ENCODE measurements at places on chromosomes 16 and 17.

- DNase-seq, result no peak
Measured at GRCh38 chr16:66714654-66715307, 18.2 kb upstream of the CMTM4 start.

DNA sequence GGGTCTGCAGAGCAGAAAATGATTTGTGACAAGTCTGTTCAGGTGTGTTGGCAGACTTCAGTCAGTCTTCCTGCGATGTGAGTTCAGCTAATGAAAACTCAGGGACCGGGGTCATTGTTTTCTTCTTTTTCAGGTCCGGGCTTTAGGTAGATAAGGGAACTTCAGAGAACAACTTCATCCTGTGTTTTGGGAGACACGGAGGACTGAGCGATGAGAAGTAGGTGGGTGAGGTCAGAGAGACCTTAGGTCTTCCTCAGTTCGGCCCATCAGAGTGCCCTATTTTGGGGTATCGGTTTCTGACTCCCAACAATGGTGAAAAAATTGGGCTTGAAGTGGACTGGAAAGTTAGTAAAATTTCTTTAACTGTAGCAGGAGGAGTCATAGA is 88.9 kb upstream of the ATF7IP2 start:
- DNase-seq, result no peak

DNA sequence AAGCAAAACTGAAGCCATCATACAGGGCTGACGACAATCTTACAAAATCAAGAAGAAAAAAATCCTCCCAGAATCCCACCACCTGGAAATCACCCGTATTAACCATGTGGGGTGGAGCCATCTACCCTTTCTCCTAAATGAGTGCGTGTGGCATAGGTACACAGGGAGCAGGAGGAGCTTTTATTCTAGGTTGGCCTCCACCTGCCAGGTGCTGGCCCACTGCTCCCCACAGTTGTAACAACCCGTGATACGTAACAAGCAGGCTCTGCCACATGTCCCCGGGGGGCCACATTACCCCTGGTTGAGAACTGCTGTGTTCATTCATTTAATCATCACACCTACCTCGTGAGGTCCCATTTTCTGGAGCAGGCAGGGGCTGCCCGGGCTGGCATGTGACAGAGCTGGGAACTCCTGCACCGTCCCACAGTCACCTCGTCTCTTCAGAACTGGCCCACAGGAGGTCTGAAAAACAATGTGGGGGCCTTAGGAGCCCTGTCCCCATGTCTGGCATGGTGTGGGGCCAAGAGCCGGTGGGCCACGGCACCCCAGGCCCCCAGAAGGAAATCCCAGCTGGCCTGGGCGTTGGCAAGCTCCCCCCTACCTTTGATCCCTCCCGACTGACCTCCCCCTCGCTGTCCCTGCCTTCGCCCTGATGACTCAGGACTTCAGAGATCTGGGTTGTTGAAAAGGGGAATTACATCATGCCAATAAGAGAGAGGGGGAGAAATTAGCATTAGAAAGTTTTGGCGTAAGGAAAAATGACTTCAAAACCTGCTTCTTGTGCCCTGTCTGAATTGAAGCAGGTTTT is 12.9 kb downstream of the CMIP start:
- no peak for DNase-seq

DNA sequence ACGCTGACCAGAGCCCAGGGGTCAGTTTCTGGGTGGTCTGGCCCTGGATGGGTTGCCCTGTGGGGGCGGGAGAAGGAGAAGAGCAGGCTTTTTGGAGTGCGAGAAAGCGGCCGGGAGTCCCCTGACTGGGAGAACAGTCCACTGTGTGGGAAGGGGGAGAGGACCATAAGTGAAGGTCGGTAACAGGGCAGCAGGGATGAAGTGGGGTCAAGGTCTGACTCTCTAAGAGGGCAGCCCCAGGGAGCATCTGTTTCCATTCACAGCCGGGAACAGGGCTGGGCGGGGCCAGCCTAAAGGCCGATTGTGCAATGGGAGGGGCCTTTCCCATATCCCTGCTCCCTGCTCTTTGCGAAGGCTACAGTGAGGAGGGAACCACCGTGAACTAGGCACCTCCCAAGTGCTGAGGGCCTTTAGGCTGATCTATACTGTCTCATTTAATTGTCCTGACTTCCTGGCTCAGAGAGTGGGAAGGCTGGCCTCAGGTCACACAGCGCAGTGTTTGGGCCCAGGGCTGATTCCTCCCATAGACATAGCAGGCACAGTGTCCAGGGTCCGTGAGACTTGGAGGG is 10.4 kb upstream of the WFDC1 start:
- no peak for DNase-seq

DNA sequence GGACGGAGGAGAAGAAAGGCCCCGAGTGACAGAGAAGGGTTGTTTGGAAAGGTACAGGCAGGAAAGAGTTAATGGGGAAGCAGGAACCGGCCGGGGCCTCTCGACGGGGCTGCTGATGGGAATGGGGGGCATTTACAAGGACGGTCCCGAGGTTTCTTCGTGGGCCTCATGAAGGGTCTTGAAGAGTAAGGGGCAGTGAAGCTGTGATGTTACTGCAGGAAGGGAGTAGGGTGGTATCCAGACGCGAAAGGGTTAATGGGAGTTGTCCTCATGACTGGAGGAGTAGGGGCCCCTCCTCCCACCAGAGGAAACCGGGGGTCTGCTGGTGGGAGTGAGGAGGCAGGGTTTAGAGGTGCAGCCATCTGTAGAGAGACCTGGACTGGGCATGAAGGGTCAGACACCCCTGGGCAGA is 481 bp downstream of the PDK2 start:
- DNase-seq, result no peak

- no peak for DNase-seq
Measured at GRCh38 chr17:76796081-76796480, 58.2 kb downstream of the MFSD11 start.

- no peak for DNase-seq
Measured at GRCh38 chr17:44362459-44362948, 1.1 kb downstream of the FAM171A2 start.

GRCh38 chr17:8997994-8998628 is 23.2 kb upstream of the NTN1 start:
- DNase-seq, result peak; percentile 89

DNA sequence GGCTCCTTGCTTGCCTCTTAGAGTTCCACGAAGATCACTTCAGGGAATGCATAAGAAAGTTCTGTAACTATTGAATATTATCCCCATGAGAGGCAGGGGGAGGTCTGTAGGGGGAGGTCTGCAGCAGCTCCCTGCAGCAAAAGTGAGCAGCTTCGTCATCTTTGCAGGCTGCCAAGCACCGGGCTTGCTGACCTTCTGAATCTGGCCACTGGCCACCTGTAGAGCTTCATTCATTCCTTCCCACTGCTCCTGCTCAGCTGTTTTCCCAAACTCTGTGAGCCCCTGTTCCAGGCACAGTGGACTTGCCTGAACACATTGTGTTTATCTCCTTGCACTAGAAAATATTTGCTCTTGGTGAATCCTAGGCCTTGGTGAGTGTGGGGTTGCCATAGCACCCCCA is 443.3 kb downstream of the HAPSTR1 start:
- no peak for DNase-seq

GRCh38 chr17:12683299-12683698 is 17.6 kb downstream of the MYOCD start:
- DNase-seq, result no peak

DNA sequence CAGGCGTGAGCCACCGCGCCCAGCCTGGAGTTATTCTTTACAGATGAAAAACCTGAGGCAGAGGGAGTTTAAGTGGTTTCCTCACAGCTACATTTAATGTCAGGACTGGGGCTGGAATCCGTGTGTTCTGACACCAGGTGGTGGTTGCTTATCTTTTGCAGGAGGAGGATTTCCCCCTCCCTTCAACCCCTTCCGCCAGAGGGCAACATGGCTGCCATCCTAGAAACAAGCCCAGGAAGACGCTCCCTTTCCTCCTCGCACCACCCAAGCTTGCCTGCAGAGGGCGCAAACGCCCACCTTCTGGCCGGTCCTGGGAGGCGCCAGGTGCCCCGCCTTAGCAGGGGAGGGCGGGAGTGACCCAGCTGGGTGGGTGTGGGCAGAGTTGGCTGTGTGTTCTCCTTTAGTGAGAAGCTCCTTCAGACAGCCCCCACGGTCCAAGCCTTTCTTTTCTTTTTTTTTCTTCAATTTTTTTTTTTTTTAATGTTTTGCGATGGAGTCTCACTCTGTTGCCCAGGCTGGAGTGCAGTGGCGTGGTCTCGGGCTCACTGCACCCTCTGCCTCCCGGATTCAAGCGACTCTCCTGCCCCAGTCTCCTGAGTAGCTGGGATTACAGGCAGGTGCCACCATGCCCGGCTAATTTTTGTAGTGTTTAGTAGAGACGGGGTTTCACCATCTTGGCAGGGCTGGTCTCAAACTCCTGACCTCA is 9.9 kb upstream of the RAP1GAP2 start:
- DNase-seq, result peak; percentile 96

GRCh38 chr16:65657556-65657955 is 535.7 kb upstream of the CDH11 start:
- no peak for DNase-seq

GRCh38 chr17:79150035-79150733 is 75.6 kb downstream of the ENGASE start:
- no peak for DNase-seq

GRCh38 chr16:71351558-71351901 is 7.0 kb upstream of the CALB2 start:
- DNase-seq, result no peak

GRCh38 chr17:59830007-59830630 is 62.6 kb downstream of the TUBD1 start:
- peak; percentile 61 for DNase-seq

- DNase-seq, result no peak
Measured at GRCh38 chr17:19399750-19400450, 11.1 kb upstream of the RNF112 start.

DNA sequence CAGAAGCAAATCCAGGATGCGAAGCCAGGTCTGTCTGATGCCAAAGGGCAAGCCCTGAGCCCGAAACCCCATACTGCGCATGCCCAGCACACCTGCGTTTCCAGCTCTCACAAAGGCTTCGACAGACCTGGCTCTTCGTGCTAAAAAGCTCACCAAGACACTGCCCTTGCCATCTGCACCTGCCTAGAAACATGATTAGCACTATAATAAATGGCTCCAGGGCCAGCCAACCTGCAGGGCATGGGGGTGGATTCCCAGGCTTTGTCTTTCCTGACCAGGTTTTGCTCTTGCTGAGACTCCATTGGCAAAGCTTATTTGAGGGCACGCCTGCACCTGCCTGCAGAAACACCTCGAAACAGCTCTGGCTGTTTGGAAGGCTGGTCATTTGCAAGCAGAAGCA is 14.4 kb upstream of the PLD6 start:
- no peak for DNase-seq

GRCh38 chr17:1203111-1203966 is 23.6 kb upstream of the ABR start:
- peak; percentile 72 for DNase-seq

GRCh38 chr17:75109046-75109406 is 743 bp upstream of the ARMC7 start:
- peak; percentile 40 for DNase-seq

DNA sequence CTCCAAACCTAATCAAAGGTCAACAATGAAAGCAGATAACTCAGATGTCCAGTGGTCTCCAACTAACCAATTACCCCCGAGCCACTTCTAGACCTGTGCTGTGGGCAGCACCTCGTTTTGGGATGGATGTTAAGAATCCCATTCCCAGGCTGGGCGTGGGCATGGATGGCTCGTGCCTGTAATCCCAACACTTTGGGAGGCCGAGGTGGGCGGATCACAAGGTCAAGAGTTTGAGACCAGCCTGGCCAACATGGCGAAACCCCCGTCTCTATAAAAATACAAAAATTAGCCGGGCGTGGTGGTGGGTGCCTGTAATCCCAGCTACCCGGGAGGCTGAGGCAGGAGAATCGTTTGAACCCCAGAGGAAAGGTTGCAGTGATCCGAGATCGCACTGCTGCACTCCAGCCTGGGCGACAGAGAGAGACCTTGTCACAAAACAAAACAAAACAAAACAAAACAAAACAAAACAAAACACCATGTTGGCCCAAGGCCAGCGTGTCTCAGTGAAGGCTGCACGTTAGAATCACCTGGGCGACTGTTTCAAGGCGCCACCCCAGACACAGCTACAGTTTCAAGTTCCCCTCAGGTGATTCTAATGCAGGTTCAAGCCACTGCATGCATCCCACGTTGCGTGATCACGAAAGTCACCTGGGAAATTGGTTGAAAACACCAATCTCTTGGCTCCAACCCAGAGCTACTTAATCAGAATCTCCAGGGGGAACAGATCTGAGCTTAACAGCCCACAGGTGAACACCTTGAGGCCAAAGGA is 21.3 kb downstream of the COX4I1 start:
- no peak for DNase-seq

DNA sequence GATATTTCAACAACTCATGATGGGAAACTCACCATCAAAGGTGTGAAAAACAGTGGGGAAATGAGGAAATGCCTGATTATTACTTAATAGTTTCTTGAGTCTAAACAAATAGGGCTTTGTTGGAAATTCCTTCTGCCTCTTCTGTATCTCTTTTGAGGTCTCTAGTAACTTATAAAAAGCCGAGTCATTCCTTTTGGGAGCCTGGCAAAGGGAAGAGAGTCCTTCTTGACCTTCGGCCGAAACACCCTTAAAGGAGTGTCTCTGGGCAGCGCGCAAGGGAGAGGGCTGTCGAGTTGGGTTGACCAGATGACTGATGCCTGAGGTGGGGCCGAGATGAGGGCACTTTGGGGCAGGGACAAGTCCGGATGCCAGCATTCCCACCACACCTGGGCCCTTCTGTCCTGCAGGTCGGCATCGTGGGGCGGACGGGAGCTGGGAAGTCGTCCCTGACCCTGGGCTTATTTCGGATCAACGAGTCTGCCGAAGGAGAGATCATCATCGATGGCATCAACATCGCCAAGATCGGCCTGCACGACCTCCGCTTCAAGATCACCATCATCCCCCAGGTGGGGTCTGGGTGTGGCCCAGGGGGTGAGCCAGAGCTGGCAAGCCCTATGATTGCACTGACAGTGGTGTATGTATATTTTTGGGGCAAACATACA is 89.2 kb downstream of the ABCC6 start:
- DNase-seq, result no peak

DNA sequence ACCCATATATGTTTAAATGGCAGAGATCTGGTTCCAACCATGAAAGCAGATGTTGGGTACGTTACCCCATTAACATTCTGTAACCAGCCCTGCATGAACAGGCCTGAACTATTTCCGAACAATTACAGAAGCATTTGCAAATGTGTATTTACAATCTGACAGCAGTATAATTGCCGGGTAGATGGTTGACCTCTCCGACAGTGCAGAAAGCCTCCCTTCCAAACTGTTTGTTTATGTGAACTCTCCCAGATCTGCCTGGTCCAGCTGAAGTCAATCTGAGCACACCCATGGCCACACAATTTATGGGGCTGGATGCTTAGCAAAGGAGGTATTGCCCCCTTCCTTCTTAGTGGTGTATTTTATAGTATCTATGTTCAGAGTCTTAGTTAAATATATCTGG is 21.8 kb downstream of the NUDT7 start:
- DNase-seq, result no peak

DNA sequence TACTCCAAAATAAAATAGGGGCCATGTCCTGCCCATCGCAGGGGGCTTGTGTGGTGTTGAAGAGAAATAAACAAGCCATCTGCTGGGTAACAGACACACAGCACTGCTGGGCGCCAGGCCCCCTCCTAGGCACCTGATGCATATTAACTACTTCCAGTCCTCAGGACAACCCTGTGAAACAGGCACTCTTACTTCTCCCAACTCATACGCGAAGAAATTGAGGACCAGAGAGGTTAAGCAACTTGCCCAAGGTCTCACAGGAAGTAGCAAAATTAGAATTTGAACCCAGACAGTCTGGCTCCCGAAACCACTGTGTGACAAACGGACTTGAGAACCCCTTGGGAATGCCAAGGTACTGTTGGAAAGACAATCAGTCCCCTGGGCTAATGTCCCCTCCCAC is 2.8 kb downstream of the STX1B start:
- DNase-seq, result no peak

GRCh38 chr16:83980794-83981193 is 12.8 kb downstream of the NECAB2 start:
- no peak for DNase-seq
